ENCODE measurements at places on chromosomes 11 and 22. TPM values are rescaled to one million over a fixed set of nuclear protein-coding genes. Genes with fewer than 3 reads are reported as not detected.

Gene SYT9
- total RNA-seq = 0.10 TPM

Gene NPTXR
- 5.3 TPM for total RNA-seq

Gene CALCB
- total RNA-seq = 0.17 TPM

Gene RIMBP3B
- 0.32 TPM for total RNA-seq

Gene PHLDB1
- total RNA-seq = 120 TPM

Gene HNRNPUL2
- total RNA-seq = 43.2 TPM

Gene ZNF280B
- total RNA-seq = 0.93 TPM

DNA sequence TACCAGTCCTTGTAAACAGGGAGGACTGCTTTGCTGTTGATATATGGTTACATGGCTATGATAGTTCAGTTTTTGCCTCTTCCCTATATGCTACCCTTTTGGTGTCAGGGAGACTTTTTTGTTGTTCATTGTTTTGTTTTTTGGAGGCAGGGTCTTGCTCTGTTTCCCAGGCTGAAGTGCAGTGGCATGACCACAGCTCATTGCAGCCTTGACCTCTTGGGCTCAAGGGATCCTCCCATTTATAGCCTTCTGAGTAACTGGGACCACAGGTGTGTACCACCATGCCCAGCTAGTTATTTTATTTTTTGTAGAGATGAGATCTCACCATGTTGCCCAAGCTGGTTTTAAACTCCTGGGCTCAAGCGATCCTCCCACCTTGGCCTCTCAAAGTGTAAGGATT is 38.6 kb upstream of the SPTBN2 start:
- H3K4me3 ChIP-seq = no peak overlapping the region
- no peaks in the 10 kb centered on the region for H3K36me3 ChIP-seq
- H3K4me1 ChIP-seq = no peaks in the 10 kb centered on the region
- no peaks in the 10 kb centered on the region for H3K27me3 ChIP-seq
- DNase-seq = no peak

DNA sequence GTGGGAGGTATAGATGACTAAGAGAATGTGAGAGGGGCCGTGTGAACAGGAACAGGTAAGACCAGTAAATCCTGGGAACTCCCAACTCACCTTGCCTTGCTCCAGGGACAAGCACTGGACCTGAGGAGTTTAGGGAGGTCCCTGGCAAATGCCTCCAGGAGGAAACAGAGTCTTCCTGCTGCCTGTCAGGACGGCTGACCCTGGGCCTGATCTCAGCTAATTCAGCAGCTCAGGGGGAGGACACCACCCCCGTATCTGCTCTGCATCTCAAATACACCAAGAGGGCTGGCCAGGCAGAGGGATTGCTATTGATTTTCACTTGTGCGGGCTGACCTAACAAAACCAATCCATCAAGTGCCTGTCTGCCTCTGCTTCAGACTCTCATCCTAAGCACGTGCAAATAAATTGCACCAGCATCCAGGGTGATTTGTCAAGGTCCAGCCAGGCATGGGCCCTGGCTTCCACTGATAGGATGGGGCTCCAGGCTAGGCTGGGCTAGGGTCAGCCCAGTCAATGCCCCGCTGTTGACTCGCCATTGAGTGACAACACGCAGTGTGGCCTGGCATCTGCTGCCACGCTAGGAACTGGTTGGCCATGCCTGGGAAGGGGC is 20.3 kb downstream of the UQCR10 start:
- DNase-seq = no peak
- H3K4me1 ChIP-seq = peaks cover 4% of the 10 kb centered on the region
- H3K27me3 ChIP-seq = no peaks in the 10 kb centered on the region
- H3K27ac ChIP-seq = no peak overlapping the region

DNA sequence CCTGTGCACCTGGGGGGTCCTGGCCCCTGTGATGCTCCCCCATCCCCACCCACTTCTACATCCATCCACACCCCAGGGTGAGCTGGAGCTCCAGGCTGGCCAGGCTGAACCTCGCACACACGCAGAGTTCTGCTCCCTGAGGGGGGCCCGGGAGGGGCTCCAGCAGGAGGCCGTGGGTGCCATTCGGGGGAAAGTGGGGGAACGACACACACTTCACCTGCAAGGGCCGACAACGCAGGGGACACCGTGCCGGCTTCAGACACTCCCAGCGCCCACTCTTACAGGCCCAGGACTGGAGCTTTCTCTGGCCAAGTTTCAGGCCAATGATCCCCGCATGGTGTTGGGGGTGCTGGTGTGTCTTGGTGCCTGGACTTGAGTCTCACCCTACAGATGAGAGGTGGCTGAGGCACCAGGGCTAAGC is 20.0 kb upstream of the TALDO1 start:
- peaks cover 77% of the 10 kb centered on the region for H3K27me3 ChIP-seq
- peaks cover 5% of the 10 kb centered on the region for H3K36me3 ChIP-seq
- H3K4me3 ChIP-seq = no peak overlapping the region
- DNase-seq = no peak
- peaks cover 52% of the 10 kb centered on the region for H3K4me1 ChIP-seq

- no peak for DNase-seq
- H3K27me3 ChIP-seq = no peaks in the 10 kb centered on the region
- H3K36me3 ChIP-seq = no peaks in the 10 kb centered on the region
- no peak overlapping the region for H3K4me3 ChIP-seq
- no peak overlapping the region for H3K27ac ChIP-seq
These were observed 389.1 kb downstream of the AASDHPPT start for GRCh38 chr11:106466521-106467080.

- no peak for DNase-seq
- no peaks in the 10 kb centered on the region for H3K36me3 ChIP-seq
- no peak overlapping the region for H3K27ac ChIP-seq
- H3K4me3 ChIP-seq = no peak overlapping the region
- H3K27me3 ChIP-seq = peaks cover 22% of the 10 kb centered on the region
- no peaks in the 10 kb centered on the region for H3K4me1 ChIP-seq
These were observed 72.7 kb downstream of the IGLL5 start for GRCh38 chr22:22960307-22960706.

- no peaks in the 10 kb centered on the region for H3K4me1 ChIP-seq
- no peaks in the 10 kb centered on the region for H3K27me3 ChIP-seq
- no peak for DNase-seq
- peaks cover 40% of the 10 kb centered on the region for H3K36me3 ChIP-seq
These were observed 10.8 kb downstream of the TP53I11 start for GRCh38 chr11:44939673-44940395.

DNA sequence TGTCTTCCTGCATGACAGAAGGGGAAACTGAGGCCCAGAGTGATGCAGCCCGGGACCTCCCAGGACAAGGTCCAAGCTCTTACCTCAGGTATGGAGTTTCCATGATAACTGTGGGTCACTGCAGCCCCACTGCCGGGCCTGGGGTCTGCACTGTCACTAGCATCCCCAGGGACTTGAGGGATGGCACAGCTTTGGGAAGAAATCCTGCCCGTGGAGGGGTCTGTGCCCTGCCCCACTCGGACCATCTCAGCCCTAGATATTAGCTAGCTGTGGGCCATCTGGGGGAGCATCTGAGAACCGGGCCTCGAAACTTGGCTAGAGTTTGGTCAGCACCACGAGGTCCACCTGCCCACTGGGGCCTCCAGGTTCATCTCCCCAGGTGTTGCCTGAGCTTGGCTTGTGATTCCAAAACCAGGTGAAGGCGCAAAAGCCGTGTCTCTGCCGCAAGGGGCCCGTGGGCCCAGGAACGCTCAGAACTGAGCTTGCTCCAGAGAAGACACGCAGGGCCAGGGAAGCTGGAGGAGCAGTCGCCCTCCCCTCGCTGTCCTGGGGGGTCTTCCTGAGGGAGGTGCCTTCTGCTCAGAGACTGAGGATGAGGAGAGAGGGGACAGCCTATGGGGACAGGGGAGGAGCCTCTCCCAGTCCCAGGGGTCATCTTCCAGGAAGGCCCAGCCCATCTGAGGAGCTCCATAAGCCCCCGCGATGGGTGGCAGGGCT is 4.8 kb downstream of the LINC01488 start:
- no peaks in the 10 kb centered on the region for H3K36me3 ChIP-seq
- DNase-seq = peak; percentile 28
- H3K27ac ChIP-seq = no peak overlapping the region
- no peak overlapping the region for H3K4me3 ChIP-seq

DNA sequence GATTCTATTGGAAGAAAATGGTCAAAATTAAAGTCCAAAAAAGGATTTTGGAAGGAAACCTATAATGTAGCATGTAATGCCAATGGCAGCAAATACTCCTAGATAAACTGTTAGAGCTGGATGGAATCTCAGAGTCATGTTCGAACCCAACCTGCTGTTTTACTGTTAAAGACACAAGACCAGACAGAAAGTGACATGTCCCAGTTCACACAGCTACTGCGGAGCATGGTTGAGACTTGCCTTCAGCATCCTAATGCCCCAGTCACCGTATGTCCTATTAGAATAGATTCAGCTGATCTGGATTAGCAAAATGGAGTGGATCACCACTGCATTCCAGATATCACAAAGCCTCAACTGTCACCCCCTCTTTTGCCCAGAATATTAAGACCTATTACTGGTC is 14.9 kb downstream of the PISD start:
- peaks cover 31% of the 10 kb centered on the region for H3K36me3 ChIP-seq
- H3K27ac ChIP-seq = peak overlapping the region; percentile 28
- no peaks in the 10 kb centered on the region for H3K27me3 ChIP-seq
- H3K4me3 ChIP-seq = no peak overlapping the region
- H3K4me1 ChIP-seq = no peaks in the 10 kb centered on the region

DNA sequence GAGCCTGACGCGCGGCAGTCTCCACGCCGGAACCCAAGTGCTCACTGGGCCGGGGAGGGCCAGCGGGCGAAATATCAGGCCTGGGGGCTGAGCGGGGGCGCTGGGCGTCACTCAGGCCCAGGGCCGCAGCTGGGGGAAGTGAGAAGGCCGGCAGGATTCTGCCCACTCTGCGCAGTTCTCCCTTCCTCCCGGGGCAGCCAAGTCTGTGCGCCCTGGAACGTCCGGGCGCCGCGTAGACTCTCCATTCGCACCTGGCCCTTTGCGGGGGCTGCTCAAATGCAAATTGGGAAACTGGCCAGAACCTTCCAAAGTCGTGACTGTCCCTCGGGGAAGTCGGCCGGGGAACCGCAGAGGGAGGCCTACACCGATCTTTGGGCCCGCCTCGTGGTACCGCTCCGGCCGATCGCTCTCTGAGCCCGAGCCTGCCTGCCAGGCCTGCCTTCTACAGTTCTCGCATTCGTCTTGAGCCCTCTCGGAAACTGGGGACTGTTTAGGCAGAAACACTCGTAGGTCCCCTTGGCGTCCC is 2.2 kb upstream of the SLC6A5 start:
- no peak overlapping the region for H3K27ac ChIP-seq
- peaks cover 75% of the 10 kb centered on the region for H3K27me3 ChIP-seq
- H3K36me3 ChIP-seq = no peaks in the 10 kb centered on the region
- no peak overlapping the region for H3K4me3 ChIP-seq
- DNase-seq = no peak
- H3K4me1 ChIP-seq = no peaks in the 10 kb centered on the region

DNA sequence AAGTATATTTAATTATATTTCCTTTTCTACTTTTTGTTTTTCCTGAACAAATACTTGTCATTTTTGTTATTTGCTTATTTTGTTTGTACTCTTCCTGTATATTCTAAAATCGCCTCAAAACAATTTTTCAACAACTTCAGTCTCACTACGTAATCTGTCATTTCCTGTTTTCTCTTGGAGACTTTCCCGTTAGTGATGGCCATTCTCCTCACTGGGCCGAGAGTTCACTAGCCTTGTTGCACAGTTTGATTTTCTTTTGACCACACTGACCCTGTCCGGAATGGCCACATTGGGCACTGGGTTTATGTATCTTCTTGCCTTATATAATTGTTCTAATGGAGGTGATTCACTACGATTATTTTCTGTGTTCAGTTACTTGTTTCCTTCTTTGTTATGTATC is 726.1 kb downstream of the FAM181B start:
- H3K27ac ChIP-seq = no peak overlapping the region
- no peak overlapping the region for H3K4me3 ChIP-seq
- no peaks in the 10 kb centered on the region for H3K27me3 ChIP-seq
- H3K36me3 ChIP-seq = no peaks in the 10 kb centered on the region
- H3K4me1 ChIP-seq = no peaks in the 10 kb centered on the region
- DNase-seq = peak; percentile 14

DNA sequence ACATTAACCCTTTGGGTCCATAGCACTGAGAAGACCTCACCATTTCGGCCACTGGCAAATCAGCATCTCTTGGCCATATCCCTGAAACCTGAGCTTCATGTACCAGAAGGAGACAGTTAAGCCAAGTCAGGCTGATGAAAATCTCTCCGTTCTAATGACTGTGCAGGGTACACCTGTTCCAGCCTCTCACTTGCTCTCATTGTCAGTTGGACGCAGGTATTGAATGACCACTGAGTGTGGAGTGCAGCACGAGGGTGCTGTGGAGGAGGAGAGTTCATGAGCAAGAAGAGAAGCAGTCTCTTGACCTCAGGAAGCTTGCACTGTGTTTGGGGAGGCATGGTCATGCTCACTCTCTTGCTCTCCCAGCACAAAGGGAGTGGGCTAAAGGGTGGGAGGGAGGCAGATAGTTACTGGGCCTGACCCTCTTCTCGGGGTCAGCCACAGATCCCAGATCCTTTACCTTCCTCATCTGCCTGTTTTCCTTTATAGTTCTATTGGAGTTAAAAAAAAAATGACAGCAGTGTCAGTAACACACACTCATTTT is 65.2 kb downstream of the ZBTB16 start:
- H3K4me1 ChIP-seq = peaks cover 16% of the 10 kb centered on the region
- H3K27me3 ChIP-seq = no peaks in the 10 kb centered on the region
- H3K36me3 ChIP-seq = no peaks in the 10 kb centered on the region
- H3K27ac ChIP-seq = no peak overlapping the region

GRCh38 chr11:725624-726202 is 19.7 kb downstream of the EPS8L2 start:
- H3K4me3 ChIP-seq = peak overlapping the region; percentile 33
- H3K27ac ChIP-seq = no peak overlapping the region
- DNase-seq = no peak
- peaks cover 29% of the 10 kb centered on the region for H3K27me3 ChIP-seq
- no peaks in the 10 kb centered on the region for H3K36me3 ChIP-seq

GRCh38 chr11:67119585-67120391 is 725 bp downstream of the KDM2A start:
- peak overlapping the region; percentile 75 for H3K4me3 ChIP-seq
- no peaks in the 10 kb centered on the region for H3K27me3 ChIP-seq
- no peaks in the 10 kb centered on the region for H3K36me3 ChIP-seq
- peak; percentile 88 for DNase-seq
- H3K4me1 ChIP-seq = peaks cover 18% of the 10 kb centered on the region

- H3K4me3 ChIP-seq = no peak overlapping the region
- no peaks in the 10 kb centered on the region for H3K4me1 ChIP-seq
- H3K36me3 ChIP-seq = no peaks in the 10 kb centered on the region
- no peaks in the 10 kb centered on the region for H3K27me3 ChIP-seq
These were observed 96.1 kb downstream of the MORC2 start for GRCh38 chr22:30872285-30873041.

GRCh38 chr11:2094354-2095197 is 44.6 kb downstream of the IGF2 start:
- no peaks in the 10 kb centered on the region for H3K36me3 ChIP-seq
- no peak overlapping the region for H3K27ac ChIP-seq
- H3K4me3 ChIP-seq = no peak overlapping the region
- no peaks in the 10 kb centered on the region for H3K27me3 ChIP-seq
- H3K4me1 ChIP-seq = peaks cover 11% of the 10 kb centered on the region
- DNase-seq = no peak

- no peak for DNase-seq
- no peak overlapping the region for H3K27ac ChIP-seq
- H3K36me3 ChIP-seq = no peaks in the 10 kb centered on the region
- H3K27me3 ChIP-seq = no peaks in the 10 kb centered on the region
- no peak overlapping the region for H3K4me3 ChIP-seq
- peaks cover 9% of the 10 kb centered on the region for H3K4me1 ChIP-seq
These were observed 8.5 kb downstream of the ACAD8 start for GRCh38 chr11:134261626-134262488.

Measured in left lung (tissue), 14 donors.